ENCODE measurements at places on chromosomes 13 and 19.
A peak's percentile ranks its signal among the peaks of the same experiment; 100 is the strongest.

GRCh38 chr13:30785191-30785850 lies 50.0 kb downstream of the ALOX5AP start:
- peak; percentile 73 for DNase-seq

DNA sequence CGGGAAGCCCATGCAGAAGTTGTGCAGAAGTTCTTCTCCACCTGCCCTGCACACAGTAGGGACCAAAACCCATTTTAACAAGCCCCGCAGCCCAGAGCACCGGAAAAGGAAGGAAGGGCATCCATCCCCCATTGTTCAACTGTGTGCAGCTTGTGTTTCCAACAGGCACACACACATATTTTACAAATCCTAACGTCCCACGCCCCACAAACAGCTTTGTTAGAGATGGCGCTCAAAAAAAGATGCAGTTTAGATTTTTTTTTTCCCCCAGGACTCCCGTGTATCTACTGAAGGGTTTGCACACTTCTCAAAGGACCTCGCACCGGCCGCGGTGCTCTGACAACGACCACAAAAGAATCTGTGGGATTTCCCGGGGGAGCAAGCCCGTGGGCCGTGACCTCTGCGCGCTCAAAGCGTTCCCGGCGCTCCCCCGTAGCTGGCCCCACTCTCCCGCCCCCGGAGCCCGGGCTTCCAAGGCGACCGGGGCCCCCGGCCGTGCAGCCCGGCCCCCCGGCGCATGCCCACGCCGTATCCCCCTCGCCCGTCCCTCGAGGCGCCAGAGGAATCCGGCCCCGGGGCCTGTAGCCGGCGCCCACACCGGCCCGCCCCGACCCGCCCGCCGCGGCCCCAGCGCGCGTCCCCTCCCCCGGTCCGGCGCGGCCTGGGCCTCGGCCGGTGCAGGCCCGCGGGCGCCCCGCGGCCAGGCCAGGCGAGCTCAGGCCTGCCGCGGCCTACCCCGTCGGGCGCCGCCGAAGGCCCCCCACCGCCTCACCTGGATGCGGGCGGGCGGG lies 523 bp downstream of the ELAVL1 start:
- DNase-seq: no peak

- DNase-seq: no peak
Observed at GRCh38 chr19:35073941-35074340, 32.4 kb downstream of the HPN start.

GRCh38 chr19:10855879-10856522 lies 7.8 kb downstream of the C19orf38 start:
- DNase-seq: peak; percentile 40

DNA sequence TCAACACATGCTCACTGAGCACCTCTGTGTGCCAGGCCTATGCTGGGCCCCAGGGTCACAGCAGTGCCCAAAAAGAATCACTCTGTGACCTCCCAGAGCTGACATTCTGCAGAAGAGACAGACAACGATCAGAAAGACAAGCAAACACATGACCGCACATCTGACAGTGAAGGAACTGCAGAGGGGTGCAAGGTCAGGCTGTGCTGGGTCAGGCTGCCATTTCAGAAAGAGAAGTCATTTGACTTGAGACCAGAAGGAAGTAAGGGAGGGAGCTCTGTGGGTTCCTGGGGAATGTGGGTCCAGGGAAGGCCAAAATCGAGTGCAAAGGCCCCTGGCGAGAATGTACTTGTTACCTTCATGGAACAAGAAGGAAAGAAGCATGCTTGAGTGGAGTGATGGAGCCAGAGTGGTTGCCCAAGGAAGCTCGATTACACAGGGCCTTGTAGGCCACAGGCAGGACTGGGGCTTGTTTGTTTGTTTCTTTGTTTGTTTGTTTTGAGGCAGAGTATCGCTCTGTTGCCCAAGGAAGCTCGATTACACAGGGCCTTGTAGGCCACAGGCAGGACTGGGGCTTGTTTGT lies 11.4 kb upstream of the CD22 start:
- no peak for DNase-seq

DNA sequence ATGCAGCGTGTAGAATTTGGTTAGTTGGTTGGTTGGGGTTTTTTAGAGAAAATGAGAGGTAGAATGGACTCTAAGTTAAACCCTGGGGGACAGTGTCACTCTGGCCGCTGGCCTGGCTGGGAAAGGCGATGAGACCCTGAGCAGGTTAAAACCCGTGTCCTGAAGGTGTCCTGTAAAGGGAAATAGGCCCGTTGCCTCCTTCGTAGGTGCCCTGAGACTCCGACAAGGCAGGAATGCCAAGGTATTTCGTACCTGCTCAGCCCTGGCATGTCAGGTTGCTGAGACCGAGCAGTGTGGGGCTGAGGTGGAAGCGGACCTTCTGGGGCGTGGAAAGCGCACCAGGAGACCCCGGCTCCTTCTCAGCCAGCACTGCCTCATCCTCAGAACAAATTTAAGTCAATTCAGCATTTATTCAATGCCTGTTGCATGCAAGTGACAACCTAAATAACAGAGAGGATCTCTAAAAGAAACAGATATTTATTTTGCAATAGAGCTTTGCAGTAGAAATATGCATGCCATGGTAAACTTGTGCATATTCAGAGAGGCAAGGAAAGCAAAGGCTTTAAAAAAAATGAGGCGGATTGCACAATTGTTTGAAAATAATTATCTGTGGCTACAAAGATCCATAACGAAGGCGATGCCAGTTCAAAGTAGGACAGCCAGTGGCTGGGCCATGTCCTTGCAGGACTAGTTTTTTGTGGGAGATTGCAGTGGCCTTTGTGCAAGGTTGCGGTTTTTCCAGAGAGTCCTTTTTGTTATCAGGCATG lies 1.4 kb upstream of the RAB20 start:
- no peak for DNase-seq
